ENCODE measurements at places on chromosomes 2 and 18. TPM values are rescaled to one million over a fixed set of nuclear protein-coding genes. Genes with fewer than 3 reads are reported as not detected.

The NCKAP5 gene
- 2.0 TPM for total RNA-seq

The SLC9A2 gene
- 3.9 TPM for total RNA-seq

The FOXD4L1 gene
- total RNA-seq, result not detected

The CCDC85A gene
- 3.6 TPM for total RNA-seq

The SPP2 gene
- total RNA-seq, result not detected

The NYAP2 gene
- total RNA-seq, result not detected

The IL36A gene
- total RNA-seq, result not detected

The KLHL41 gene
- 0.98 TPM for total RNA-seq

The ERFE gene
- total RNA-seq, result not detected

The SEH1L gene
- 27.0 TPM for total RNA-seq

The GPC1 gene
- total RNA-seq, result 145 TPM

The CYTIP gene
- 10.8 TPM for total RNA-seq

Measured in lower leg skin (tissue), 4 donors.